Motor neuron (in vitro differentiated cells): ENCODE measurements at places on chromosomes 13 and 19. TPM values are rescaled to one million over a fixed set of nuclear protein-coding genes. Genes with fewer than 3 reads are reported as not detected.

The GGN gene
- 2.6 and 3.2 TPM in 2 replicates for total RNA-seq

The C13orf42 gene
- total RNA-seq, result not detected in 2 replicates

The SIGLEC5 gene
- total RNA-seq, result not detected in 2 replicates

The SLC25A15 gene
- 11.0 and 12.2 TPM in 2 replicates for total RNA-seq

The KLK12 gene
- total RNA-seq, result not detected in 2 replicates

The PSG5 gene
- 0.38 TPM in 1 of 2 replicates, not detected in the other for total RNA-seq

The CD177 gene
- total RNA-seq, result not detected in 2 replicates

The CD209 gene
- 0.21 and 0.23 TPM in 2 replicates for total RNA-seq

The KISS1R gene
- total RNA-seq, result 1.0 and 2.0 TPM in 2 replicates

The SPRY2 gene
- 16.0 and 17.4 TPM in 2 replicates for total RNA-seq
